Motor neuron (in vitro differentiated cells): ENCODE measurements at places on chromosomes 16 and 17. TPM values are rescaled to one million over a fixed set of nuclear protein-coding genes. Genes with fewer than 3 reads are reported as not detected.

The ERI2 gene
- total RNA-seq, result 16.5 and 16.6 TPM in 2 replicates

The RNF157 gene
- 28.6 and 34.3 TPM in 2 replicates for total RNA-seq

The TBX2 gene
- total RNA-seq, result 1.1 and 1.5 TPM in 2 replicates

The CDH5 gene
- 1.2 and 1.8 TPM in 2 replicates for total RNA-seq

The FAM222B gene
- 9.1 and 12.1 TPM in 2 replicates for total RNA-seq

The CD79B gene
- total RNA-seq, result 0.33 TPM in 1 of 2 replicates, not detected in the other

The TBC1D28 gene
- 0.09 and 1.0 TPM in 2 replicates for total RNA-seq

The PABPN1L gene
- 0.67 TPM in 1 of 2 replicates, not detected in the other for total RNA-seq

GRCh38 chr16:3187798-3188674 is at the start of gene OR1F1:
TSS of gene OR1F1 (plus strand) at chr16:3188204.
- ATAC-seq, result peak; percentile 68

DNA sequence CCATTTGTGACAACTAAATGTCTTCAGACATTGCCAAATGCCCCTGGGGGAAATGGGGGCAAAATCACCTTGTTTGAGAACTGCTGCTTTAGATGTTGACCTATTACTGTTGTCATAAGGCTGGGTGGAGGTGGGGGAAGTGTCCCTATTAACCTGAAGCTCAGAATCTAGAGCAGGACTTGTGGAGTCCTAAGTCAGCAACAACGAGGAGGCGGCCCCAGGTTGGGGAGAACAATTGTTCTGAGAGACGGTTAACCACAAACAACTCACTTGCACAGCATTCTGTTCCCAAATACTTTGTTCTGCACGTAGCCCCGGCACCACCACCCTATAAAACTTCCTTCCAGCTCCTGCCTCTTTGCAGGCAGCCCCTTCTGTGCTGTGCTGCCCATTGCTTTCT is 32.5 kb downstream of the TEKT5 start:
- ATAC-seq, result no peak

GRCh38 chr17:42845556-42845917 is 1.2 kb downstream of the AOC2 start:
- no peak for ATAC-seq

GRCh38 chr17:38343608-38344419 is at the start of gene GPR179:
TSS of gene GPR179 (minus strand) at chr17:38343956. CDS start at chr17:38343789, 167 bp downstream.
- peak; percentile 65 for ATAC-seq

- ATAC-seq, result no peak
Observed at GRCh38 chr16:50864386-50864785, 122.5 kb downstream of the CYLD start.

DNA sequence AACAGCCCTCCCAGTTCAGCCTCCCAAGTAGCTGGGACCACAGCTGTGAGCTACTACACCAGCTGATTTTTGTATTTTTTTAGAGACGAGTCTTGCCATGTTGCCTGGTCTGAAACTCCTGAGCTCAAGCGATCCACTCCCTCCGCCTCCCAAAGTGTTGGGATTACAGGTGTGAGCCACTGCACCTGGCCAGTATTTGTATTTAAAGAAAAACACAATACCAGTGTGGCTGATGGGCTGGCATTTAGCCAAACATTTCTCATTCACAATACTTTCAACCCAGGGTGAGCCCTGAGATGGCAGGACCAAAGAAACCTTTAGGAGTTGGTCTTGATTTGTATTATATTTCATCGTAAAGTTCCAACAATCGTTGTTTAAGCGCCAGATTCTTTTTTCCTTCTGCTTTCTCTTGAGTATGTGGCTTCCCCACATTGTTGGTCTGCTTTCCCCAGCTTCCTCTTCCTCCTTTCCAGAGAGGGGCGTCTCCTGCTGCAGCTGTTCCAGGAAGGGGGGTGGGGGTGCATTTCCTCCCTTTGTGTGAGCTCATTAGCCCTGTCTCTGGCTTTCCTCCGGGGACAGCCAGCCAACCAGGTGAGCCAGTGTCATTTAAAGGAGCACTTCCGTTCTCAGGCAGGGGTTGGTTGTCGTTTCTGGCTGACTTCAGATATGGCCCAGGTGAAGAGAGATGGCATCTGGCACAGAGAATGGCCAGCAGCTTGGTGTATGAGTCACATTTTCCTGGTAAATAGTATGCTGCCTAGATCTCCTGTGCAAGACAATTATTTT is 79.9 kb downstream of the GPRC5B start:
- no peak for ATAC-seq

DNA sequence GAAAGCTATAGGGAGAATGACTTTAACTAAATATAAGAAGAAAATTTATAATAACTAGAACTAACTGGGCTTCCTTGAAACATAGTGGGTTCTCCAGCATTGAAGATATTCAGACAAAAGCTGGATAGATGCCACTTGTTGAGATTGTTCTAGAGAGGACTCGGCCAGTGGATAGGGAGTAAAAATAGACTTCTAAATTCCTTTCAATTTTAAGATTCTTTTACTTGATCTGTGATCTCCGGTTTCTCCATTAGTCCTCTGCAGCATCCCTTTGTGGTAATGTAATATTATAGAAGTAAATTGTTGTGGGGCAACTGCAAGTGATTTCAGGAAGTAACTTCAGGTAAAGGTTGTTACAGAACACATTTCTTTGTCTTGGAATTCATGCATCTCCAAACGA is 10.3 kb upstream of the RARA start:
- no peak for ATAC-seq

DNA sequence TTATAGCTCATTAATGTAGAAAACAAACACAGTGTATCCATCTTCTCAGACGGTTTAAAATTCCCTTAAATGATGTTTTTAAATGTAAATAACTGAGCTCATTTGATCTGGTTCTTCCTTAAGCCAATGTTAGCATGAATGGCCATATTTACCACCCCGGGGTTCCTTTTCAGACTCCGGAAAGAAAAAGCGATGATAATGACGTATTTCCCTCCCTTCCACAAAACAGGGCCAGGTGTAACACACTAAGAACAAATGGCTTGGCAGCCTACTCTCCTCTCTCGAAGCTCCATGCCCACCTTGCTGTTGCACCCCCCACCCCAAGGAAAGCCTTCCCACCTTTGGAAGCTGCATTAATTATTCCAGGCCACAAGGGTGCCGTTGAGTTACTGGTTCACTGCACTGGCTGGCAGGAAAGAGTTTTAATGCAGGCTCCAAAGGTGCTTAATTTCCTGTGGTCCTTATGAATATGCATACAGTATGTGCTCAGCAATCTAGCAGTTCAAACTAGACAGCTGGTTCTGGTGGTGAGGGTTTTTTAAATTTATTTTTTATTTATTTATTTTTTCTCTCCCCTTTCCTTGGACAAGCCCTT is 378.9 kb downstream of the WWOX start:
- ATAC-seq, result no peak

GRCh38 chr16:4924593-4925292 is 12.2 kb downstream of the PPL start:
- ATAC-seq, result no peak

DNA sequence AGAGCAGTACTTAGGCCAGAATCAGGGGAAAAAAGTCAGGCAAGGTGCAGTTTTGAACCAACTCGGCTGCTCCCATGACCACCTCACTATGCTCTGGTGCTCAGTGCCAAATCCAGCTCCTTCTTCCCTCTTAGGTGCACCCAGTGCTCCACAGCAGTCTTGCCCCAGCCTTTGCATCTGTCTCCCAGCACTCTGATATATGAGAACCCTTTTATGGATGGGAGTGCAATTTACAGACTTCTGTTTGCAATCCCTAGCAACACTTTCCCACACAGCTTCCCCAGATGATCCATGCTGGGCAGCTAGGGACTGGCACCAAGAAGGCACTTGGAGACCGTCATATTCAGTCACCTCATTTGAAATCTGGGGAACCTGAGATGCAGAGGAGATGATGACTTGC is 267.9 kb upstream of the CCL2 start:
- no peak for ATAC-seq

DNA sequence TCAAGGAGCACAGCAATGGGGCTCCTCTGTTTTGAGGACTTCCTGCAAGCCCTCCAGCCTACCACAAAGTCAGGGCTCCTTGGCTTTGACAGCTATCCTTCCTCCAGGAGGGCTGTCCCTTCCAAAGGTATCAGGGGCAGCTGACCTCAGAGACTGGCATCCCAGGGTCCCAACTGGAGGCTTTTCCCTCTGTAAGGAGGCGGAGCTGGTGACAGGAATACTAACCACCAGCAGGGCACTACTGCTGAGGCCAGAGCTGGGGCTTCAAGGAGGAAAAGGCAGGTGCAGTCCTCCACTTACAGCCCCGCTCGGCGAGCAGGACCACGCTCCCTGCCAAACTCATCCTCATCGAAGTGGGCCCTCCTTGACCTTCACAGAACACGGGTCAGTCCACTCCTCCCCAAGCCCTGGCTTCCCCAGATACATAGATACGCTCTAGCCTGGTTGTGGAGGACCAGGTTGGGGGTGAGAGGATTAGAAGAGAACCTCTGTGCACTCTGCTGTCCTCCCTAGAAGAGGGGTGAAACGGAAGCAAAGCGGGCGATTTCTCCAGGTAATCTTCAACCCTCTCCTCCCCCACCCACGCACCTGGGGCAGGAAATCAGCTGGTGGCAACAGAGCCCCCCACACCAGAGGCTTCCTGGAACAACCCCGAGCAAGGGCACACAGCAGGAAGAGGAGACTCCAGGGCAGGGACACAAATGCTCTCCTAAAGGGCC is 20.5 kb downstream of the ST3GAL2 start:
- ATAC-seq, result no peak

DNA sequence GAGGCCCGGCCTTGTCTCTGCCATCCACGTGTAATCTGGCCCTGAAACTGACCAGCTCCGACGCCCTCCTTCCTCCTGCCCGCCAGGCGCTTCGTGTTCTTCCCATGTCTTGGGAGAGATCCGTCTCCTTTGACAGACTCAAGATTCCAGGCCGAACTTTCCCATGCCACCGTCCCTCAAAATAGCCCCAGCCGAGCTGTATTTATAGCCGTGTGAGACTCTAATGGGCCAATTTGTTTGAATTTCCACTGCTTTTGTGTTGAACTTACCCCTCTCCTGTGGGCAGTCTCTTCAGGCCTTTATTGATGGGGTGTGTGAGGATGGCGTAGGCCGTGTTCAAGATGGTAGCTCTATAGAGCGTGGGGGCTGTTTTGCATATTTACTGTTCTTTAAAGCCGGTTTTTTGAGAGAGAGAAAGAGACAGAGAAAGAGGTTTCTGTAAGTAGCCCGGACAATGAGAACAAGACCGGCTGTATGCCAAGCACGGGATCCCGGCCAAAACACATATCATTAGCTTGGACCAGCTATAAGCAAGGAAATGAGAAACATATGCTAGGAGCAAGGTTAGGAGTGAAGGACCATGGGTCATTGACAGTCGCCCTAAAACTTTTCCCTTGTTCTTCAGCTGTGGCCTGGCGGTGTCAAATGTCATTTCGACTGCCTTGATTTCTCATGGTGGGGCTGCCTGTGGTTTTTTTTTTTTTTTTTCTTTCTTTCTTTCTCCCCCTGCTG is 124.5 kb upstream of the ZFHX3 start:
- ATAC-seq, result peak; percentile 65

- no peak for ATAC-seq
Observed at GRCh38 chr16:3729161-3730112, 12.1 kb upstream of the TRAP1 start.

DNA sequence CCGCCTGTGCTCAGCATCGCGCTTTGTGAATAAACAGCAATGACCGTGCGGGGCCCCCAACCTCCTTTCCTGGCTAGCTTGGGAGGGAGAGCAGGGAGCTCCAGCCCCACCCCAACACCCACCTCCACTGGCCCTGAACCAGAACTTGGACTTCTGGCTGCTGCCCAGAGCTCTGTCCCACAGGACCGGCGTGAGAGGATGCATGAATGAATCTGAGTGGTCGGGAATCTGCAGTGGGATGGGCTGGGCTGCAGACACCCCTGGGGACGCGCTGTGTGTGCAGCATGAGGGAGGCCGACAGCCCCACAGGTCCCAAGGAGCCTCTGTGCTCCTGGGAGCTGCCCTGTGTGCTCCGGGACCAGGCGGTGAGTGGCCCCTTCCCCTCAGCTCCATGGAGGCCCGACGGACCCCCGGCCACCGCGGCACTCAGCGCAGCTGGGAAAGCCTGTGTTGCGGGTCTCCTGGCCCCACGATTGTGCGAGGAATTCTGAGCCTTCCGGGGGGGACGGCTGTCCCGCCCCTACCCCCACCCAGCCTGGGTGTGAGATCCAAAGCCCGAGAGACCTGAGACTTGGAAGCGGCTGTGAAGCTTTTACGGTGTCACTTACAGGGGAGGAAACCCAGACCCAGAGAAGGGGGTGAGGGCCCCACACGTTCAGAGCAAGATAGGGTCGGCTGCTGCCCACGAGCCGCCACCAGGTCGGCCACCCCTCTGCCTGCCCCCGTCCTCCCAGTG is 5.4 kb downstream of the PIEZO1 start:
- ATAC-seq, result no peak

GRCh38 chr16:52437277-52437670 is 109.7 kb downstream of the TOX3 start:
- ATAC-seq, result peak; percentile 33

GRCh38 chr17:62675701-62676100 is 48.2 kb downstream of the MRC2 start:
- no peak for ATAC-seq

GRCh38 chr17:8417806-8418205 is 17.9 kb upstream of the NDEL1 start:
- ATAC-seq, result no peak

- no peak for ATAC-seq
Observed at GRCh38 chr17:4364622-4365041, 1.8 kb downstream of the UBE2G1 start.

- ATAC-seq, result no peak
Observed at GRCh38 chr17:33964344-33964979, 290.6 kb upstream of the CCL2 start.

DNA sequence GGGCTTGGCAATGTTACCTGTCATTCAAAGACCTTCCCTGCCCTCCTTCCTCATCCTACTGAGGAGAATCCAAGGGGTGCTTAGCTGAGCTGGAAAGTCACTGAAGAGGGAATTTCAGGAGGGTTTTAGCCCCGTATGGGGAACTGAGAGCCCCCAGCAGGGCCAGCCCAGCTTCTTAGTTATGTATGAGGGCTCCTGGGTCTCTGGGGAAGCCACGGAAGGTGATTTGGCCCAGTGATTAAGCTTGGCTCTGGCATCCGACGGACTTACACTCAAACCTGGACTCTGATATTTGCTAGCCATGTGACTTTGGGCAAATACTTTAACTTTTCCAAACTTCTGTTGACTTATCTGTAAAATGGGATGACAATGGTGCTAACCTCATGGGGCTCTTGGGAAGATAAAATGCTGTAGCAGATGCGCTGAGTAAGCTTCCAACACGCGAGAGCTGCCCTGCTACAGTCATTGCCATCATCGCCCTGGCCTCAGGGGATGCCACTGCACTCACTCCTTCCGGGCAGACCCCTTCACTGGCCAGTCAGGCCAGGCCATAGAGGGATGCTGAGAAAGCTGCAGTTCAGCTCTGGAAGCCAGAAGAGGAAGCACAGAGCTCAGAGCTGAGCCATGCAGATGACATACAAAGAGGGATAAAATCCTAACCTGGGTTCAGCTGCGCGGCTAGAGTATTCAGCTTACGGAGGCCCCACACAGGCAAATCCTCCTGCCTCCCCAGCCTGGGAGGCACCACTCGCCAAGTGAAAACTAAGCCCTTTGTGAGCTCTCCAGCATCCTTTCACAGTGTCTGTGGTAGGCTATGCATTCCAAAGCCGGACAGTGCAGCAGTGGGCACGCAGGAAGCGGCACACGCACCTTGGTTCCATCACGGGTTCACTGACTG is 44.9 kb upstream of the PIK3R6 start:
- ATAC-seq, result no peak

GRCh38 chr17:18129041-18129502 is 20.5 kb downstream of the MYO15A start:
- no peak for ATAC-seq
